ENCODE measurements at places on chromosomes 5 and 9.
A peak's percentile ranks its signal among the peaks of the same experiment; 100 is the strongest.

GRCh38 chr9:13575558-13575957 lies 296.1 kb upstream of the MPDZ start:
- no peak for DNase-seq

GRCh38 chr5:10502130-10502529 lies 60.5 kb downstream of the ROPN1L start:
- no peak for DNase-seq

- no peak for DNase-seq
These were observed 105.7 kb upstream of the FAM120A start for GRCh38 chr9:93345643-93346230.

DNA sequence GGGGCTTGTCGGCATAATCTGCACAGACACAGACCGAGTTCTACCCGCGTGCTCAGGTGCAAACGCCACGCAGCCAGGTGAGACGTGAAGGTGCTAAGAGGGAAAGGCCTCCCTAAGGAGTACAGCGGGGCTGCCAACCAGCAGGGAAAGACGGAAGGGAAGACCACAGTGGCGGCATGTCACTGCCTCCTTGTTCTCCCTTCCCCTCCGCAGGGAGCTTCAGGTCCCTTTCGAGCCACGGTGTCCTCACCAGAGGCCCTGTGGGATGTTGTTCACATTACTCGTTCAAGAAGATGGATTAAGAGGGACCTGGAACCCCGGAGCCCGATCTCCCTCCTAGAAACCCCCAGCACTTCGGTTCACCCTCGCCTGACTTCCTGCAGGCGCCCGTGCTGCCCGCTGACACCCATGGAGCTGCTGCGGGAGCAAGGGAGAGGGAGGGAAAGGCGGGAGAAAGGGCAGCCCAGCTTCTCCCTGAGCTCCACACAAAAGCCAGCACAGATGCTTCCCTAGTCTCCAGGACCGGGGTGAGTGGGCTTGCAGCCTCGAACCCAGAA lies 686 bp downstream of the BRD9 start:
- peak; percentile 8 for DNase-seq

DNA sequence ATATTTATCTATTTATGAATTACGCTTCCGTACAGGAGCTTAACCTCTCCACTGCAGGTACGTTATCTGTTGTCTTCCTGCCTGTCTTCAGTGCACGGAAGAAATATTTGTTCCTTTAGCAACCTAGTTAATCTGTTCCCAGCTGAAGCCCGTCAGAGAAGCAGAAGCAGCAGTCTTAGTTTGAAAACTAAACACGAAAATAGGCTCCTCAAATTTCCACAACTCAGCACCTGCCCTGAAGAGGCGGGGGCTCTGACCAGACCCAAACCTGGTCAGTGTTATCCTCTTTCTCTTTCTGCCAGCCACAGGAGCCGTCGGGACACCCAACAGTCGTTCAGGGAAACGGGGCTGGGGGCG lies 462 bp downstream of the NUDCD2 start:
- DNase-seq = no peak

DNA sequence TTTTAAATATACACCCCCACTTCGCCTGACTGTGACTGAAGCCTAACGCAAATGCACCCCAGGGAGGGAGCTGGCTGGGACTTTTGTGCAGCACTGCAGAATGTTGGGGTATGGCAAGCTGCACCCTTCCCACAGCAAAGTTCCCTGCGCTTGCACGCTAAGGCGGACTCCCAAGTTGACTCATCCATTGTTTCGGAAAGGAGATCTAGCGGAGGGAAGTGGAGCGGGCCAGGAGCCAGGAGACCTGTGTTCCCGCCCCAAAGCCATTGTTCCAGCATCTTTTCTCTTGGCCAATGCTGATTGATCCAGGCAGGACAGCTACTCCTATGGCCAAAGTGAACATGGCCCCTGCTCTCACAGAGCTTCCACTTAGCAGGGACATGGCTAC lies 202.9 kb downstream of the AOPEP start:
- no peak for DNase-seq

DNA sequence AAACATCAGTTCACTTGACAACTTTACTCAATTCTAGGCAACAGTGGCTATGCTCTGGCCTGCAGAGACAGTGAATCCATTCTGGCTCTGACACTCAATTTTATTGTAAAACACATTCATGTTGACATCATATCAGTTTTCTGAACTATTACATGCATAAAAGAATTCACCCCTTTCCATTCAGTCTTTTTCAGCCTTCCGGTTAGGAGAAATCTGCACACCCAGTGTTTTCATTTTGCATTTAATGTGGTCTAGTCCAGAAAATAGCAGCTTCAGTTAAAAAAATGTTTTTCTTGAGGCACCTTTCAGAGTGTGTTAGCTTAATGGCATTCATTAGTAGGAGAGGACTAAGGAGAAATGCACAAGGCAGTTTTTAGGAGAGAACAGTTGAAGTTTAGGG lies 95.1 kb downstream of the PBX3 start:
- no peak for DNase-seq

DNA sequence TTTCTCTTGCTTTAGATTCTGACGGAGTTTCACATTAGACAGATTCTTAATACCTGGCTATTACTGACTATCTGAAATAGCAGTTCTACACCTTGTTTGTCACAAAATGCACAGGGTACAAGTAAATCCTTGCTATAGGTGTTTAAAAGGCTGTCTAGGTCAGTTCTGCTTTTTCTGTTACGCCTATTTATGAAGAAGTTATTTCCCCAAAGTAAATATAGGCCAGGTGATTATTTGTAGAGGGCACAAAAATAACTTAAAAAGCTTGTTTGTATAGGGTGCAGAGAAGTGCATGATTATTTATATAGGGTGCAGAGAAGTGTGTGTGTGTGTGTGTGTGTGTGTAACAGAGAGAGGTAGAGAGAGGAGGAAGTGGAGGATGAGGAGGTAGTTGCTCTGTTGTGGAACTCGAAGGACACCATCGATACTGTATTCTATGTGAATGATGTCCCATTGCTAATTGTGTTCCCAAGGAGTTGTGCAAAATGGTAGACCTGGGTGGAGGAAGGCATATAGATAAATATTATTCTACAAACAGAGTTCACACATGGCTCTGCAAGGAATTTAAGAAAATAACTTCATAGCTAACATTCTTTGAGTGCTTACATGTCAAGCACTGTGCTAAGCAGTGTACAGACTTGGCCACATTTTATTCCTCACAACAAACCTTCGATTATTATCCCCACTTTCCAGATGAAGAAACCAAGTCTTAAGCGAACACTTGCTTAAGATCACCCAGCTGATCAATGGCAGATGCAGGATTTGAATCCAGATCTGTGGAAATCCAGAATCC lies 96.3 kb upstream of the EQTN start:
- DNase-seq = no peak

DNA sequence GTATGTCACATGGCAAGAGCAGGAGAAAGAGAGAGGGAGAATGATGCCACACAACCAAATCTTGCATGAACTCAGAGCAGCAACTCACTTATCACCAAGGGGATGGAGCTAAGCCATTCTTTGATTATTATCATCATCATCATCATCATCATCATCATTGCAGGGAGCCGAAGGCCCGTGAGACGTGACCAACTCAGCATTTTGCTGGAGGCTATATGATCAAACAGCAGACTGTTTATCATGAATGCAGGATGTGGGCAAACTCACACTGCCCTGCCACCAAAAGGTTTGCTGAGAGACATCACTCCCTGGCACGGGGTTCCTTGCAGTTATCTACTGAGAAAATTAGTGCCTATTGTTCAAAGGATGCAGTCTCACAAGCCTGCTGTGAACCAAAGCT lies 8.6 kb upstream of the ZNF169 start:
- no peak for DNase-seq

GRCh38 chr9:73056245-73056644 lies 95.4 kb upstream of the ANXA1 start:
- DNase-seq = no peak

DNA sequence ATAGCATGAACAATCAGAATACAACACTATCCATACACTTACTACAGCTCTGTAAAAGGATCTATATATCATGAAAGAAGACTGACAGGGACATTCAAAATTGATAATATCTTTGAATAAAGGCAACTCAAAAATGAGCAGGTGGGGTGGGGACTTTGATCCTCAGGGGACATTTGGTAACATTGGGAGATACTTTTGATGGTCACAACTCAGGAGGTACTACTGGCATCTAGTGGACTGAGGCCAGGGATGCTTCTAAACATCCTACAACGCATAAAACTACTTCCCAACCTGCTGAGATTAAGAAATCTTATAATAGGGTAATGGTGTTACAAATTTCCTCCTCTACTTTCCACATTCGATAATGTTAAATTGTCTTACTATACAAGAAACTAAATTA lies 243.9 kb downstream of the ARL15 start:
- no peak for DNase-seq

GRCh38 chr5:124477062-124477461 lies 269.4 kb downstream of the ZNF608 start:
- no peak for DNase-seq

DNA sequence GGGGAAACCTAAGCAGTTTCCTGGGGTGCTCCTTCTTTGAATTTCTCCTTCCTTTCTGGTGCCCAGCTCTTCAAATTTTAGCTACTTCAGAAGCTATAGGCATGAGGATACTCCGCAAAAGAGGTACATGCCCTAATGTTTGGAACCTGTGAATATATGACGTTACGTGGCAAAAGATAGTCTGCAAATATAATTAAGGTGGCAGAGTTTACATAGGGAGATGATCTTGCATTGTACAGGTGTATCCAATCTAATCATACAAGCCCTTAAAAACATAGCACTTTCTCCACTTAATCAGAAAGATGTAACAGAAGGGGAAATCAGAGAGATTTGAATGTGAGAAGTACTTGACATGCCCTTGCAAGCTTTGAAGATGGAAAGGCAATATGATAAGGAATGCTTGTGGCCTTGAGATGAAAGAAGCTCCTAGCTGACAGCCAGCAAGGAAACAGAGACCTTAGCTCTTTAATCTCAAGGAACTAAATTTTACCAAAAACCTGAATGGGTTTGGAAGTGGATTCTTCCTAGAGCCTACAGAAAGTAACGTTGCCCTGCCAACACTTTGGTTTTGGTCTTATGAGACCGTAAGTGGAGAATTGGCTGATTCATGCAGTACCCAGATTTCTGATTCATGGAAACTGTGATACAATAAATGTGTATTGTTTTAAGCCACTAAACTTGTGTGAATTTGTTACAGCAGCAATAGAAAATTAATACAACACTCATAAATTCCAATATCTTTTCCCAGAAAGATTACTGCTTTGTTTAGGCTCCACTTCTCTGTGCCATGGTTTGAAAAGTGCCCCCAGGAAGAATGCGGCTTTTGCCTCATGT lies 268.4 kb downstream of the FAM170A start:
- DNase-seq = no peak

DNA sequence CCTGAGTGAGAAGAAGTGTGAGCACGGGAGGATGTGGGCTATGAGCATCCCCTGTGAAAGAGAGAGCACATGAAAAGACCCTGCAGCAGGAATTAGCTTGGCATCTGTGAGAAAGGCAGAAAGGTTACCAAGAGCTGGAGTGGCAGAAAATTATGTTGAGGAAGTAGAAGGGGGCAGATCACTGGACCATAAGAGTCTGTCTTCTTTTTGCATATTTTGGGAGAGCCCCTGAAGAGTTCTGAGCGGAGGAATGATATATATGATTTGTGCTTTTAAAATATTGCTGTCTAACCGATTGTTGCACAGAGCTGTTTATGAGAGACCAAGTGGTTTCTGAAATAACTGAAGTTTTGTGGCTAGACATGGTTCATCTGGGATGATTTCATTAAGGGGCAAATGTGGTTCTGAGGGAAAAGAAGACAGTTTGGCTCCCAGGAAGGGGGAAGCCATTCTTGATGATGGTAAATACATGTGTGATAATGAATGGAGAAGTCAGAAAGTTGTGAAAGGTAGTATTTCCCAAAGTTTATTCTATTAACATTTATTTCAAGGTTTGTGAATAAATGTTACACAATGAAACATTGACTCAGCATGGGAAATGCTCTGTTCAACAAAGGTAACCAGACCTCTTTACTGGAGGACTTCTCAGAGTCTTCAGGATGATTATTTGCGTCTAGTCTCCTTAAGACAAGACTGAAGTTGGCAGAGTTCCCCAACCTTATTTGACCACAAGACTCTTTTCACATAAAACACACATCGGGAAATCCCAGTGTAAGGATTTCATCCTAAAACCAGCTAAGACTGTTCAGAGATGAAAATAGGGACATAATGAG lies 31.5 kb upstream of the ADRB2 start:
- peak; percentile 60 for DNase-seq

GRCh38 chr5:172713113-172713808 lies 57.7 kb downstream of the DUSP1 start:
- no peak for DNase-seq

GRCh38 chr9:8262625-8263622 lies 463.3 kb upstream of the DMAC1 start:
- DNase-seq = no peak

- DNase-seq = no peak
These were observed 78.9 kb downstream of the ALDH7A1 start for GRCh38 chr5:126516133-126516532.

GRCh38 chr9:4762886-4763541 lies 22.0 kb upstream of the AK3 start:
- no peak for DNase-seq

GRCh38 chr5:73264631-73265030 lies 91.6 kb downstream of the TMEM174 start:
- DNase-seq = no peak

DNA sequence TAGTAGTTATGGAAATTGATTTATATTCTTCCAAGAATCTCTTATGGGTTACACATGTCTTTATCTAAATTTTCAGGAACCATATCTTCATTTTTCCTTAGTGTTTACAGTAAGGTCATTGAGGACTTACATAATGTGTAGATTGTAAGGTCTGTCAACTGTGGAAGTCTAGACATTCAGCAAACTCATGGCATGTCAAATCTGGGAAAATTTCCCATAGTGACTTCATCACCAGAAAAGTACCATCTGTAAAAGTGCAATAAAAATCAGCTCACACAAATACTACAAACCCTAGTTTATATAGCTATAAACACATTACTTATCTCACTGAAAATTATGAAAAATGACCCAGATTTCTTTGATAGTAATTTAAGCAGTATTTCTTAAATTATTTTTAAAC lies 419.4 kb downstream of the MTRR start:
- no peak for DNase-seq

DNA sequence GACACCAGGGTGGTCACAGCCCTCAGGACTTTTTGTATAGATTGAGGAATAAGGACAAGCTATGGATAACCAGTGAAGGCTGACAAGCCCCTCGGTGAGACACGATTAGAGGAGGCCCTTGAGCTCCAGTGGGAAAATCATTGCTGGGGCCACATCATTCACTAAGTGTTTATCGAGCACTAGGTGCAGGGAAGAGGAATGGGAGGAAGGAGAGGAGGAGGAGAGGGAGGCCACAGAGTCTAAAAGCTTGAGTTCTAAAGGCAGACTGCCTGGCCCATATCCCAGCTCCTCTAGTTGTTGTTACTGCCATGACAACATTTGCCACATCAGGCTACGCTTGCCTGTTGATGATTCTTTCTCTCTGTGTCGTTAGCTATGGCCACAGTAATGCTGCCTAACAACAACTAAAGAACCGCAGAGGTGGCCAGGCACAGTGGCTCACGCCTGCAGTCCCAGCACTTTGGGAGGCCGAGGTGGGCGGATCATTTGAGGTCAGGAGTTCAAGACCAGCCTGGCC lies 37.6 kb downstream of the NKX2-5 start:
- no peak for DNase-seq

- no peak for DNase-seq
These were observed 237.2 kb downstream of the ROR2 start for GRCh38 chr9:91712811-91713210.

All from RCC 7860 (cell line).